ENCODE measurements at places on chromosomes 5 and 9. TPM values are rescaled to one million over a fixed set of nuclear protein-coding genes. Genes with fewer than 3 reads are reported as not detected.

DNA sequence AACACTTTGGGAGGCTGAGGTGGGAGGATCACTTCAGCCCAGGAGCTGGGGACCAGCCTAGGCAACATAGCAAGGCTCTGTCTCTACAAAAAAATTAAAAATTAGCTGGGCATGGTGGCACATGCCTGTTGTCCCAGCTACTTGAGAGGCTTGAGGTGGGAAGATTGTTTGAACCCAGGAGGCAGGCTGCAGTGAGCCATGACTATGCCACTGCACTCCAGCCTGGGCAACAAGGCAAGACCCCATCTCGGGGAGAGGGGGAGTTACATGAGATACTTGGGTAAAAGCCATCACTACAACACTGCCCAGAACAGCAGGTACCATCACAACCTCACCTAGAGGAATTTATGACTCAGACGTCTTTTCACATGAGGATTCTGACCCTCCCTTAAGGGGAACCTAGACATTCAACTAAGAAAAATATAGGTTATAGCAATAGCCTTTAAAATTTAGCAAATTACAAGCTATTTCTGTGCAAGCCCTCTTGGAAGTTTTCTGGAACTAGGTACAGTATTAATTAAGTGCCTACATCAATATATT is 143.5 kb downstream of the NFIB start:
- DNase-seq, result no peak

The FRMPD1 gene
- polyA plus RNA-seq, result 0.03 TPM

DNA sequence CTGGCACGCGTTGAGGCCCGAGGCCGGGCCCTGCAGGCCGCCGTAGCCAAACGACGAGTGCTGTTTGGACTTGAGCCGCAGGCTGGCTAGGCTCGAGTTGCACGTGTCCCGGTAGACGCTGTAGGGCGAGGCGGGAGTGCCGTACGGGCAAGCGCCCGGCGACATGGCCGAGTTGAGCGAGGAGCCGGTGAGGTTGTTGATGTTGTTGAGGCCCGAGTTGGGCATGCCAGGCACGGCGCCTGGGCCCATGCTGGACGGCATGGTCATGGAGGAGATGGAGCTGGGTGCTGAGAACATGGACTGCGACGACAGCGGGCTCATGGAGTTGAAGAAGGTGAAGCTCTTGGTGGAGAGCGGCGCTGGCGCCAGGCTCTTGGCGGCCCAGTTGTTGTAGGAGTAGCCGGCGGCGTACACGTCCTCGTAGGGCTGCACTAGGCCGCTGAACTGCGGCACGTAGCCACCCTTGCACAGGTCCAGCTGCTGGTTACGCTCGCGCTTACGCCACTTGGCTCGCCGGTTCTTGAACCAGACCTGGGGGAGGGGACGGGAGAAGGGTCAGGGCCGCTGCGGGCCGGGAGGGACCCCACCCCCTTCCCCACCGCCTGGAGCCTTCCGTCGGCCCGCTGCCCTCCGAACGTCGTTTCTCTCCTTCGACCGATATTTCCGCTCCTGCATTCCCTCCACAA is 5.1 kb downstream of the PITX1 start:
- no peak for DNase-seq

- DNase-seq, result no peak
Observed at GRCh38 chr9:114259798-114260523, 62.9 kb upstream of the ORM1 start.

The MARVELD2 gene
- 23.9 TPM for polyA plus RNA-seq

GRCh38 chr9:123513554-123513953 is 157.6 kb downstream of the CRB2 start:
- no peak for DNase-seq

DNA sequence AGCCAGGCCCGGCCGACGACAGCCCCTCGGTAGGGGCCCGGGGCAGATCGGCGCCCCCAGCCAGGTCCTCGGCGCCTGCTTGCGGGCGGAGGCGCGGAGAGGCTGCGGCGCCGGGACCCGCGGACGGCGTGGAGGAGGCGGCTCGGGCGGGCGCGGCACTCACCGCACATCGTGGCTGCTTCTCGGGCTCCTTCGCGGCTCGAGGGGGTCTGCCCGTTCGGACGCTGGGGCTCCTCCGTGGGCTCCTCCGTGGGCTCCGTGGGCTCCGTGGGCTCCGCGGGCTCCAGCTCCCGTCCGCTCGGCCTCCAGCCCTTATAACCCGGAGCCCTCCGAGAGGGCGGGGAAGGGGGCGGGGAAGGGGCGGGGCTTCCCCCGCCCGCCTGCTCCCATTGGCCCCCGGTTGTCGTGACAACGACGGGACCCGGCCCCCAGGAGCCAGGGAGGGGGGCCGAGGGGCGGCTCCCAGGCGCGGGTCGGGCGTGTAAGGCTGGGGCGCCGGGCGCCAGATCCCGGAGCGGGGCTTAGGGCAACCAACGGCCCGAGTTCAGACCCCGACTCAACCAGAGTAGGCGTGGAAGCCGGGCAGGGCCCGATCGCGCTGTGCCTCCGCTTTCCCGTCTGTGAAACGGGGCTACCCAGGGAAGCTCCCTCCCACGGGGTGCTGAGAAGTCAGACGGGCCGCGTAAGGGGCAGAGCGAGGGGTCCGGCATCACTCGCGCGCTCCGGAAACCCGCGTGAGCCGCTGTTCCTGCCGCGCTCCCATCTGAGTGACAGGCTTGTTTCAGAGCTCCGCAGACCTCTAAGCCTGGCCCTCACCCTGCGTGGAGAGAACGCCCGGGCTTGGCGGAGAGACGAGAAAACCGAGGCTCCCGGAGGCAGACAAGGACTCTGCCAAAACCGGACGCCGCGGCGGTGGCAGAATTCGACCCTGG is at the start of gene GFPT2:
TSS of gene GFPT2 (minus strand) at position 289 of the 932 bp plus-strand sequence. CDS start at position 170, 119 bp downstream.
- DNase-seq, result peak; percentile 88

DNA sequence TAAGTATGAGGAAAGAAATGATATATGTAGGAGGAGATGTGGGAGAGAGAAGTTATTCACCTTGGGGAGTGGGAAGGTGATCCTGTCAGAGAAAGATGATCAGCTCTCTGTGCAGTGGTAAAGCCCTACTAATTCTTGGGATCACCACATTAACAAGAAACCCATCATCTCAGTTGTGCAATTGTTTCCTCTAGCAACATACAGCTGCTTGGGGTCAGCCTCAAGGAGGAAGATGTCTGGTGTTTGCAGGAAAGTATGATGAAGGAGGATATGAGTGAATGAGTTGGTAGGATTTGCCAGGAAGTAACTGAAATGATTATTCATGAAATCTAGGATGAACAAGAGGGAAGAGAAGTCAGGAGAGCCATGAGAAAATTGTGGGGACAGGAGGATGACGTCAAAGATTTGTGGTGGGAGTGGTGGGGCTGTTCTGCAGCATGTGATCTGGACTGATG is 50.1 kb downstream of the TNFSF8 start:
- DNase-seq, result no peak

The IFNA13 gene
- polyA plus RNA-seq, result not detected

The UBE2B gene
- polyA plus RNA-seq, result 126 TPM

The C5orf52 gene
- polyA plus RNA-seq, result not detected

- DNase-seq, result peak; percentile 55
Observed at GRCh38 chr5:1204693-1205242, 3.4 kb downstream of the SLC6A19 start.
